Mesothelial cell of epicardium (in vitro differentiated cells): ENCODE measurements at places on chromosomes 3 and 15.

- H3K4me1 ChIP-seq: peaks cover 11% of the 10 kb centered on the region
- H3K4me3 ChIP-seq: no peak overlapping the region
- no peaks in the 10 kb centered on the region for H3K36me3 ChIP-seq
Measured at GRCh38 chr15:60905587-60905986, 323.5 kb downstream of the RORA start.

- peak; percentile 45 for DNase-seq
- peaks cover 6% of the 10 kb centered on the region for H3K36me3 ChIP-seq
- H3K27ac ChIP-seq: peak overlapping the region; percentile 92
Measured at GRCh38 chr3:192850451-192850981, 67.1 kb downstream of the MB21D2 start.

- no peaks in the 10 kb centered on the region for H3K36me3 ChIP-seq
- H3K27ac ChIP-seq: no peak overlapping the region
- no peak overlapping the region for H3K4me3 ChIP-seq
Measured at GRCh38 chr3:172034786-172035685, 4.3 kb upstream of the FNDC3B start.

- no peak overlapping the region for H3K27ac ChIP-seq
- H3K4me3 ChIP-seq: no peak overlapping the region
- no peak for DNase-seq
- H3K36me3 ChIP-seq: peaks cover 8% of the 10 kb centered on the region
- H3K27me3 ChIP-seq: no peaks in the 10 kb centered on the region
Measured at GRCh38 chr15:48408327-48408726, 77.1 kb downstream of the DUT start.

GRCh38 chr3:77055841-77056341, 16.0 kb downstream of the ROBO2 start:
- no peaks in the 10 kb centered on the region for H3K36me3 ChIP-seq
- no peak overlapping the region for H3K4me3 ChIP-seq
- H3K27me3 ChIP-seq: no peaks in the 10 kb centered on the region
- H3K4me1 ChIP-seq: peaks cover 21% of the 10 kb centered on the region
- peak overlapping the region; percentile 32 for H3K27ac ChIP-seq

DNA sequence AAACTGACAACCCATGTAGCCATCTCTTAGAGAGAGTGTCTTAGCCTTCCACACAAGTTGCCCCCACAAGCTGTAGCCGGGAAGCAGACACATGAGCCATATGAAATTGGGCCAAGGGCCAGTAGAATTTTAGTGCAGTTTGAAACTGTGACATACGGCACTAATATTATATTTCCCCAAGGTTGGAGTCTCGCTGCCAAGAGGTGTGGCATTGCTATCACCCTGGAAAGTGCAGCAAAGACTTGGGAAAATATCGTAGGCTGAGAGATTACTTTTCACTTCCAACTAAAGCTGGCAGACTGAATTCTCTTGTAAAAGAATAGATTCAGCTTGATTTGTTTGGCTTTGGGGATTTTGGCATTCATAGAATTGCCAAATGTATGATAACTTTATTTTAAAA, 89.2 kb downstream of the ECT2 start:
- peaks cover 8% of the 10 kb centered on the region for H3K27me3 ChIP-seq
- H3K4me1 ChIP-seq: peaks cover 3% of the 10 kb centered on the region
- DNase-seq: no peak
- H3K27ac ChIP-seq: no peak overlapping the region
- no peak overlapping the region for H3K4me3 ChIP-seq

DNA sequence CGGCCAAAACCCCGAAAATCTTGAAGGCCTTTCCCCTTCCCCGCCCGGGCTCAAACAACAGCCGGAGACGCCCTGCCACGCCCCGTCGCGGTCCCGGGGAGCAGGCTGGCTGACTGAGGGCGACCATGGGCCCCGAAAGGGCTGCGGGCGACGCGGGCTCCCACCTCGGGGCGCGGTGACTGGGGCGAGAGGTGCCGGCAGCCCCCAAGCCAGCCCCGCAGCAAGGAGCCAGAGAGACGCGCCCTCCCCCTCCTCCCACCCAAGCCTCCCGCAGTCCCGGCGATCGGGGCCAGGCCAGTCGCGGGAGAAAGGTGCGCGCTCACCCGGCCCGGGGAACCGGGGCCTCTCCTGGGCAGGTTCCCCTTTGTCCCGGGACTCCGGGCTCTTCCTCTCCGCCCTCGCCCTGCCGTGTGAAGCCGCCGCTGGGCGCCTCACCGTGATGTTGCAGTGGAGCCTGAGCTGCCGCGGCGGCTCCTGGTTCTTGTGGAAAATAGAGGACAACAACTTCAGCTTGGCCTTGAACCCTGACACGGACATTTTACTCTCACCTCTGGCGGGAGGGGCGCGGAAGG, 30.6 kb upstream of the ZSCAN2 start:
- peak; percentile 63 for DNase-seq
- no peaks in the 10 kb centered on the region for H3K27me3 ChIP-seq
- H3K27ac ChIP-seq: peak overlapping the region; percentile 95
- peak overlapping the region; percentile 90 for H3K4me3 ChIP-seq
- H3K4me1 ChIP-seq: peaks cover 15% of the 10 kb centered on the region
- peaks cover 2% of the 10 kb centered on the region for H3K36me3 ChIP-seq

DNA sequence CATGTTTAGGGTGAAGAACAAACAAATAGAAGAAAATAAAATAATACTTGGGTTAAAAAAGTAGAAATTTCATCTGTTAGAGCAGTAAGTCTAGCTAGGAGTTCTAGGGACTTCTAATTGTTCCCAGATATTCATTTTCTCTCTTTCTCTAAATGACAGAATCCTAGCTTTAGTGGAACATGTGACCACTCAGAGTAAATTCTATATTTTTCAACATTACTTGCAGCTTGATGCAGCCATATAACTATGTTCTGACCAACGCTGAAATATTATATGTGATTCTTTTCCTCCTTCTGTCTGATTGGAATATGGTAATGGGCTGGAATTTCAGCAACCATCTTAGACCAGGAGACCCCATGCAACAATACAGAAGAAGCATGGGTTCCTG, 8.1 kb downstream of the PTX3 start:
- H3K27ac ChIP-seq: peak overlapping the region; percentile 81
- H3K36me3 ChIP-seq: no peaks in the 10 kb centered on the region
- peaks cover 4% of the 10 kb centered on the region for H3K27me3 ChIP-seq
- no peak overlapping the region for H3K4me3 ChIP-seq
- H3K4me1 ChIP-seq: peaks cover 16% of the 10 kb centered on the region
- DNase-seq: no peak

- H3K27ac ChIP-seq: peak overlapping the region; percentile 77
- no peaks in the 10 kb centered on the region for H3K27me3 ChIP-seq
- H3K36me3 ChIP-seq: peaks cover 31% of the 10 kb centered on the region
- H3K4me1 ChIP-seq: peaks cover 37% of the 10 kb centered on the region
Measured at GRCh38 chr3:25355998-25356397, 72.1 kb upstream of the RARB start.

DNA sequence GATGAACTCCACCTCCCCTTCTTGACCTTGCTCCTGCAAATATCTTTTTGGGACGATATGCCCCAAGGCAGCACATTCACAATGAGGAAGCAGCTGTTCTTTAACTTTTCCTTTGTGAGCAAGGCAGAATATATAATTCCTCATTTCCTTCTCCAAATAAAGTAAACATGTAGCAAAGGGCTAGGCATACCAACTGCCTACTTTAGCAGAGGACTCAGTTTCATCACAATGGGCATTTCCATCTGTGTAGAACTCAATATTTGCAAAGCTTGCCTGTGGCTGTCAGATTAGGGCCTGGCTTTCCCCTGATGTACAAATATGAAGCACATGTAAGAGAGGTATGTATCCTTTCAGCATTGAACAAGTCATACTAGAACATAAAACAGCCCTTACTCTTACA, 366.9 kb downstream of the RSL24D1 start:
- H3K4me1 ChIP-seq: no peaks in the 10 kb centered on the region
- H3K27me3 ChIP-seq: no peaks in the 10 kb centered on the region
- no peak overlapping the region for H3K4me3 ChIP-seq
- H3K36me3 ChIP-seq: no peaks in the 10 kb centered on the region
